ENCODE measurements at places on chromosomes 6 and 20.
A peak's percentile ranks its signal among the peaks of the same experiment; 100 is the strongest.

GRCh38 chr6:131949620-131949908, 1.6 kb downstream of the CCN2 start:
- no peak for DNase-seq

- no peak for DNase-seq
Observed at GRCh38 chr6:17130786-17131185, 28.9 kb downstream of the STMND1 start.

DNA sequence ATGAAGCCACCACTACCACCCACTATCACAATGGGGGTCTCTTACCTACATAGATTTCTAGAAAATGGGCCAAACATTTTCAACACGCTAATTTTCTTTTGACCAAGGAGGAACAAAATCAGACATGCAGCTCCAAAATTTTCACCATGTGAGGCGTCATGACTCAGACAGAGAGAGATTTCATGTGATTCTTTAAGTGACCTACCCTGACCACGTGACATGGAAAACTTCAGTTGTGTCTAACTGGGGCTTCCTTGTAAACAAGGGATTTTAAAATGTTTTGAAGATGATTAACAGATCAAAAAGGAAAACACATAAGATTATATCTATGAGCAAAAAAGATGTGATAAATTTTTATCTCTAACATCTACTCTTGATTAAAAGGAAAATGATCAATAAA, 199.2 kb downstream of the TBXT start:
- no peak for DNase-seq

- no peak for DNase-seq
Observed at GRCh38 chr6:43020847-43021246, 576 bp upstream of the RRP36 start.

GRCh38 chr20:16378712-16379370, 194.4 kb downstream of the KIF16B start:
- DNase-seq: no peak

- DNase-seq: no peak
Observed at GRCh38 chr6:169752074-169752623, 727 bp downstream of the ERMARD start.

- no peak for DNase-seq
Observed at GRCh38 chr6:136763255-136763654, 29.0 kb downstream of the MAP3K5 start.

DNA sequence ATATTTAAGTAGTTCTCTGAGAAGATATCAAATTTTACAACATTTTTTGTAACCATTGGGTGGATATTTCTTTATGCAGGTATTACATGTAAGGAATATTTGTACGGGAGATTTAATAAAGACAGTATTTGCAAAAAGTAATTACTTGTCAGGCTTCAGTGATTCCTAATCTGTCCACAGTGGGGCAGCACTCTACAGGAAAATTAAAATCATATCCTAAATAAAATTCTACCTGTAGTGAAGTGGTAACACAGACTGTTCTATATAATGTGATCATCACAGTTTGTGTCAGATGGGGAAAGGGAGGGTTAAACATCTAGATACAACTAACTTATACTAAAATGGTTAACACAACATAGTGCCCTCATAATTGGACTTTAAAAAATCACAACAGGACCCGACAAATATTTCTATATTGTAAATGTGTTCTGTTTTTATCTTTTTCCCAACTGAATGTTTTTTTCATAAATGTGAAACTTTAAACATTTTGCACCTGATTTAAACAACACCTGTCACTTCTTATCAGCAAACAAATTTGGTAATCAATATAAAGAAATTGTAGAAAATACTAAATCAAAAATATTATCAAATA, 145.6 kb upstream of the MANEA start:
- DNase-seq: peak; percentile 58

All from stimulated activated effector memory CD8-positive, alpha-beta T cell treated with anti-CD3 and anti-CD28 coated beads, Interleukin-12 subunit alpha, Interleukin-12 subunit beta, amount 100 ng/mL, for 72 hours (primary cell).